AG04450 (cell line): ENCODE measurements at places on chromosomes 11 and 22. TPM values are rescaled to one million over a fixed set of nuclear protein-coding genes. Genes with fewer than 3 reads are reported as not detected.

NLRP6 gene
- polyA plus RNA-seq = not detected in 2 replicates

BRSK2 gene
- polyA plus RNA-seq = 0.11 and 0.12 TPM in 2 replicates

CEND1 gene
- 0.55 and 1.1 TPM in 2 replicates for polyA plus RNA-seq

DNA sequence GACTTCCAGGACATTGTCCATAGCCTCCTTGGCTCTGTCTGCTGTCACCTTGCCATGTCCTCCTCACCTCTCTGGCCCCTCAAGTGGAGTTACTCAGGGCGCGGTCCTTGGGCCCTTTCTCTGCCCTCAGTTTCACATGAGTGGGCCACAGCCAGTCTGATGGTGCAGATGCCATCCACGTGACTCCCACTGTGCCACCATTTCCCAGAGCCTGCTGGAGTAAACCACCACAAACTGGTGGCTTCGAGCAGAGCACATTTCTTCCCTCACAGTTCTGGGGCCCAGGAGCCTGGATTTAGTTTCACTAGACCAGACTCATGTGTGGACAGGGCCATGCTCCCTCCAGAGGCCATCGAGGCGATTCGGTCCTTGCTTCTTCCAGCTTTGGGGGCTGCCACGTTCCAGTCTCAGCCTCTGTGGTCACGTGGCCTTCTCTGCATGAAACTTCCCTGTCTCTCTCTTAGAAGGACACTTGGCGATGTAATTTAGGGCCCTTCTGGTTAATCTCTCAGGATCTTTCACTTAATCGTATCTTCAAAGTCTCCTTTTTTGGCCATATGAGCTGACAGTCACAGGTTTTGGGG lies 14.6 kb downstream of the SMARCB1 start:
- DNase-seq = no peak

DNA sequence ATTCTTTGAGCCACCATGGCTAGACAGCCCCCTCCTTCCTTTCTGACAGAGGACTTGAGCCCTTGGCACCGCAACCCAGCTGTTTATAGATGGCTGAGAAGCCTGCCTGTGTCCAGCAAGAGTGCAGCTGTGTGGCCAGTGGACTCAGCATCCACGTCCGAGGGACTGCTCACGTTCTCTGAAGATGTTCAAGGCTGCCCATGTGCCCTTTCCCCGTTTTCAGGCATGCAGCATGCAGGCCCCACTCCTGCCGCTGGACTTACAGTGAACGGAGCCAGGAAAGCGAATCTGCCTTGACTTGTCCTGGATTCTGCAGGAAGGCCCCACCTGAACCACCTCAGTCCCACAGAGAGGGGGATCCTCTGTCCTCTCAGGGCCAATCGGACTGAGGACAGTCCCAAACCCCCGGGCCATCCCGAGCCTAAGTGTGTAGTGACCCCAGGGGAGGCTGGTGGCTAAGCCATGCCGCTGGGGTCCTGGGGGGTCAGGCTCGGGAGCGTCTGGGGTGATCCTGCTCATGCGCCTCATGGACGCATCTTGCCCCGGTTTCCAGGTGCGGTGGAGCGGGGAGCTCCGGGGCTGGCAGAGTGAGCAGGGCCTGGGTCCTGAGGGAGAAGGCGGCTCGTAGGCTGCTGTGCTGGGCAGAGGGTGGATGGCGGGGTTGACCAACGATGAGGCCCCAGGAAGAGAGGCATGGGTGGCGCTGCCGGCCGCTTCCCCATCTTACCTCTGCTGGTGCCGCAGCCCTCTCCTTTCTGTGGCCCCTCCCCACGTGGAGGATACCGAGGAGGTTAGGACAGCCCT lies 170.7 kb downstream of the CTTN start:
- DNase-seq = no peak

DNA sequence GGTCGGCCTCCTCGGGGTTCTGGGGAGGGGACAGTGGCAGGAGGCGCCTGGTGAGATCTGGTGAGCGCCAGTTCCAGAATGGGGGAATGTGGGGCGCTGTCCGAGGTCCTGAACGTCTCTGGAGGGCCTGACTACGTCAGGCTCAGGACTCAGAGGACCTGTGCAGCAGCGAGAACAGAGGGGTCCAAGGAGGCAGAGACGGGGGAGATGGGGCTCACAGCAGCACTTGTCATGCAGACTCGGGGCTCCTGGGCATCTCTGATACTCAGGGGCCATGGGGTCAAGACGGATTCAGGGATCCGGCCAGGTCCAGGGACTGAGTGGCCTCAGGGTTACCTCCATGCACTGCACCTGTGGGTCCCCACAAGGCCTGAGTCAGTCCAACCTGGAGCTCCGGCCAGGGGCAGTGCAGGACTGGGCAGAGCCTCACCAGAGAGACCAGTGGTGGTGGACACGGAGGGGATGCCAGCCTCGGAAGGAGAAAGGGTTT lies 92.2 kb downstream of the BRD1 start:
- no peak for DNase-seq

DNA sequence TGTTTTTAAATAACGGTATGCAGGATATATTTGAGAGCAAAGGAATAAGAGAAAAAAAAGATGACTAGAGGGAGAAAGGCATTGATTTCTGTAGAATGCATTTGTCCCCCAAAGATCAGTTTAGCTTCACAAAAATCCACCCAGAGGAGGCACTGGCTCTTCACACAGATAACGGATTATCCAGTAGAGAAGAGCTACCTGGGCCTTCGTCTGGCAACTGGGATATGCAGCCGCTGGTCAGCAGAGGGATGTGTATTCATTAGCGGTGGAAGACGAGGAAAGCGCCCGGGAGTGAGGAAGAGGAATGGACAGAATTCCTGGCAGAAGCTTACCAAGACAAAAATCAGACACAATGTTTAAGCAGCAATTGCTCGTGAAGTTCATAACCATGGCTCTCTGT lies 5.6 kb upstream of the WT1 start:
- DNase-seq = no peak
